ENCODE measurements at places on chromosomes 1 and 21.
A peak's percentile ranks its signal among the peaks of the same experiment; 100 is the strongest.

DNA sequence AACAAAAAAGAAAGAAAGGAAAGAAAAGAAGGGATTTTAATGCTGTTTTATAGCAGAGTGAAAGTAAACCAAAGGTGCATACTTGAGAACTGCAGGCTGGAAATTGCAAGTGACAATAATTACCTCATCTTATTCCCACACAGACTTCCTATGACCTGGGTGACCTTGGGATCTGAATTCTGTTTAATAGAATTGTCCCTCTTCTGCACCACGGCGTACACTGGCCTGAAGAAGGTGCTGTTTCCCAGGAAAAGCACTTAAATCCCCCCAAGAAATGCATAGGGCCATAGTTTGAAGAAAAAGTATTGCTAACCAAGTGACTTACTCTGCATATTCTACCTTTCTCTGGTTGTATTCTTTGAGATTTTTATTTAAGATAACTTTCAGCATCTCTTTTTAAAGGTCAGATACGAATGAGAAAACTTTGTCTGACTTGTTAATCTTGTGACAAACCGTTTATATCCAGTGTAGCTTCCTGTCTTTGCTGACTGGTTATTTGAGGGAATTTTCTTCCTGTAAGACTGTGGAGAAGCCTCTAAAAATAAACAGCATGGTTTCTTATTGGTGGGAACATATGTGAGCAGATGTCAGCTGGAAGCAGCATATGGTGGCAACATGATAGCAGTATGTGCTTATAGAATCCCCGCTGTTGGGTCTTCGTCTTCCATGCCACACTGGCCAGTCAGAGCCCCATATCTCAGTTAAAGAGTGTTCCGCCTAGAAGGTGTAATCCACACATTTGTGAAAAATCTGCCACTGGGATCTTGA, 16.3 kb downstream of the TGFB2 start:
- no peak for DNase-seq

DNA sequence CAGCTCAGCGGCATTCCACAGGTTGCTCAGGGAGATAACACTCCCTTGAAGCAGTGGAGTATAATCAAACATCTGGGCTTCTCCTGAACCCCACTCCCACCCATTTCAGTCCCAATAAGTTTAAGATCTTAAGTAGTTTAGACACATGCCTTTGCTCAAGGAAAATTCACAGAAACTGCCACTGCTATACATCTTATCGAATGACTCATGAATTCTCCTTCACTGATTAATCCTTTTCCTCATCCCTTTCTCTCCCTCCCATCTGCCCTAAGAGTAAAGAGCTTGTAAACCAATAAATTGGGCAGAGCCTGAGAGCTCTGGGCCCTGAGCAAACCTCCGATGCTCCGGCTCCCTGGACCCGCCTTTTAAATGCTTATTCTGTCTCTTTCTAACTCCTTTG, 10.2 kb downstream of the VN1R5 start:
- DNase-seq: no peak

DNA sequence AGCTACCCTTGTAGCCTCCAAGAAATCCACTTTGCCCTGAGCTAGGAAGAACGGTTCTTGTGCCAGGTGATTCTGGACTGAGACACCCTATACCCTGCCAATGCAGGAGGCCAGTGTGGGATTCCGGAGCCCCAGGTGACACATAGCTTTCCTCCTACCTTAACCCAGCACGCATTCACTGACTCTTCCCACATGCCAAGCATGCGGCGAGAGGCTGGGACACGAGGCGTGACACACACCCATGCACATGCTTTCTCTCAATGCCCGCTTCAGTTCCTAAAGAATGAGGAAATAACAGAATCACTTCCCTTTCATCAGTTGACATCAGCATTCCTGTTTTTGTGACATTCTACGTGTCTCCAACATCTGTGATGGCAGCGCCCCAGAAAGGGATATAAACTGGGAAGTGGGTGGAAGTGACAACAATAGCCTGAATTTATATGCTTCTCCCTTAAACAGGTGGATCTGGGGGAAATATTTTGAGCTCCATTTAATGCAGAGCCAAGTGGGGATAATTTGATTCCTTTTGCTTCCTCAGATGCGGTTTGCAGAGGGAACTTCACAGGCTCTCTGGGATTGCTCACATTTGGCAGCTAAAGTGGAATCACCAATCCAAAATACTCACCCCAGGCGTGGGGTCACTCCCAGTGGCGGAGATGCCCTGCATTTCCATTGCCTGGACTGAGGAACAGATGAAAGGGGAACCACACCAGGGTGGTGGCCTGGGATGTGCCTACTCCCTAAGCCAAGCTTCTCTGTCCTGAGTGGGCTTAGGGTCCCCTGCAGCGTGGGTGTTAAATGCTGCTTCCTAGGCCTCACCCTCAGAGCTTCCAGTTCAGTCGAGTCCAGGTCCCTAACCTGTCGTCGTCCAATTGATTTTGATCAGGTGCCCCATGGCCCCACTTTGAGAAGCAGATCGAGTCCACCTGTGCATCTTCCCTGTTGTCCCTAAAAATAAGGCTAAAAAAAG, 445.1 kb downstream of the SIPA1L2 start:
- no peak for DNase-seq

DNA sequence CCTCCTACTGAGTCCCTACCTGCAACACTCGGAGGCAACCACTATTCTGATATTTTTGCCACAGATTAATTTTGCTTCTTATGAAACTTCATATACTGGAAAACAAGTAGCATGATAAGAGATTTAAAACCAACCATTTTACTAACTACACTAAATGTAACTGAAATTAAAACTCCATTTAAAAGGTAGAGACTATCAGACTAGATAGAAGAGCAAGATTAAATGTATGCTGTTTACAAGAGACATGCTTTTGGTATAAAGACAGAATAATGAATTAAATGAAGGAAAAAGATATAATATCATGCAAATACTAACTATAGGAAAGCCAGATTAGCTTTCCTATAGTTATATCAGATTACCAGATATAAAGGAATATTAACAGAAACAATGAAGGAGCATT, 175.9 kb downstream of the DYRK1A start:
- no peak for DNase-seq

- DNase-seq: peak; percentile 75
Measured at GRCh38 chr1:24688621-24689195, 45.6 kb downstream of the SRRM1 start.

DNA sequence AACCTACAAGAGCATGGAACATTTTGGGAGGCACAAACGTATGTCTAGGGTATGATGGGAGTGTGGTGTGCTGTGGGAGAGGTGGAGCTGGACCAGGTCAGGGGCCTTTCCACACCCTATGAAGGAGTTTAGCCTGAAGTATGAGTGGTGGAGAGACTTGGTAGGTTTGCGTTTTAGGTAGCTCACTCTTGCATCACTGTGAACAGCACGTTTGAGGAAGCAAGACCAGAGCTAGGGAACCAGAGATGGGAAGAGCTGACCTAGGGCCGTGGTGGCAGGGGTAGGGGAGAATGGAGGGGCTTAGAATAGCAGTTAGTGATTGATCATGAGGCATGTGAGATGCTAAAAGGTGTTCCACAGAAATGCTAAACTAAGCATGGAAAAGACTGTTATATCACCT, 25.1 kb upstream of the ZFP69B start:
- peak; percentile 35 for DNase-seq

GRCh38 chr1:117555806-117556205, 50.0 kb upstream of the TENT5C start:
- DNase-seq: no peak

DNA sequence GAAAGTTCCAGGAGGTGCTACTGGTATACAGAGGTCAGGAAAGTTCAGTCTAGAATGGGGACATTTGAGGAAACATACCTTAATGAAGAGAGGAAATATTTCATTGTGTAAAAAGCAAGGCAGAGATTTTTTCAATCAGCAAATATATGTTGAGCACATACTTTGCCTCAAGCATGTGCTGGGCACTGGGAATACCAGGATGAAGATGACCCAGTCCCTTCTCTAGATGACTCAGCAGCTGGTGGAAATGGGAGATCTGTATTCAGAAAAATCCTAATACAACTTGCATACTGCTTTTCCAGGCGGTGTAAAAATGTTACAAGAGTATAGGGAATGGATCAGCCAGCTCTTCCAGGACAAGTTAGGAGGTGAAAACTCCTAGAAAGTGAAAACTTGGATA, 229.3 kb downstream of the FGGY start:
- DNase-seq: no peak

- no peak for DNase-seq
Measured at GRCh38 chr21:24259241-24259640, 1348.0 kb downstream of the MRPL39 start.

GRCh38 chr1:58874757-58875755, 91.2 kb upstream of the JUN start:
- DNase-seq: no peak

DNA sequence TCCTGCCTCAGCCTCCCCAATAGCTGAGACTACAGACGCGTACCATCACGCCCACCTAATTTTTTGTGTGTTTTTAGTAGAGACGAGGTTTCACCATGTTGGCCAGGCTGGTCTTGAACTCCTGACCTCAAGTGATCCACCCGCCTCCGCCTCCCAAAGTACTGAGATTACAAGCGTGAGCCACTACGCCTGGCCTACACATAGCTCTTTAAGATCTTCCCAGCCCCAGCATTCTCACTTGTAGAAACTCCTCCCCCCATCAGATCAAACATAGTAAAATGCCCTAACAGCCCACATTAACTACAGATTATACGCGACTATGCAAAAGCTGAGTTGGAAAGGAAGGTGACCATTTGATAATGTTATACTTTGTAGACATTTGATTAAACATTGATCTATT, 634.8 kb downstream of the MATN1 start:
- no peak for DNase-seq

DNA sequence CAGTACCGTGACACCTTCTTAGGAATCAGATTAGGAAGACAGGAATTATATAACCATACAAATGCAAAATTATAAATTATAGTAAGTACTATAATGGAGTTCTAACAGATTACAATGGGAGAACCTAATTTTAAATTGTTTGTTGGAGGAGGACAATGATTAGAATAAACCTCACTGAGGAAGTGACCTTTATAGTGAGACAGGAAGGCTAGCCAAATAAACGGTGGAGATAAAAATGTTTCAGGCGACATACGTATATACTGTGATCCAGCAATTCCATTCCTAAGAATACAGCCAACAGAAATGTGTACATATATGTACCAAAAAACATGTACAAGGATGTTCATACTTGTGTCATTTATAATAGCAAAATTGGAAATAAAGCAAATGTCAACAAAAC, 15.2 kb downstream of the SYNJ1 start:
- no peak for DNase-seq

DNA sequence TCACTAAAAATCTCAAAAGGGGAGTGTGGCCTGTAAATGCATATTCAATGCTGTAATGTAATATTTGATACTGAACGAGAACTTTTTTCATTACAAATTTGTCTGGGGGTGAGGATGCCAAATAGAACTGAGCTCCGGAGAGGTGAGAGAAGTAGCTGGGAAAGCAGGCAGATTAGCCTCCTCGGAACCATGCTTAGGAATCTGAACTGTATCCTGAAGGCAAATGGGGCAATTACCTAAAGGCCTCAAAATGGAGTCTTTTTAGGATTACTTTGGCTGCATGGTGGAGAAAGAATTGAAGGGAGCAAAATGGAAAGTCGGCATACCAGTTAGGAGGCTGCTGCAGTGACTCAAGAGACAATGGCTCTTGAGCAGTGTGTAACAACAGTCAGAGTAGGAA, 178.8 kb downstream of the CDC7 start:
- no peak for DNase-seq

DNA sequence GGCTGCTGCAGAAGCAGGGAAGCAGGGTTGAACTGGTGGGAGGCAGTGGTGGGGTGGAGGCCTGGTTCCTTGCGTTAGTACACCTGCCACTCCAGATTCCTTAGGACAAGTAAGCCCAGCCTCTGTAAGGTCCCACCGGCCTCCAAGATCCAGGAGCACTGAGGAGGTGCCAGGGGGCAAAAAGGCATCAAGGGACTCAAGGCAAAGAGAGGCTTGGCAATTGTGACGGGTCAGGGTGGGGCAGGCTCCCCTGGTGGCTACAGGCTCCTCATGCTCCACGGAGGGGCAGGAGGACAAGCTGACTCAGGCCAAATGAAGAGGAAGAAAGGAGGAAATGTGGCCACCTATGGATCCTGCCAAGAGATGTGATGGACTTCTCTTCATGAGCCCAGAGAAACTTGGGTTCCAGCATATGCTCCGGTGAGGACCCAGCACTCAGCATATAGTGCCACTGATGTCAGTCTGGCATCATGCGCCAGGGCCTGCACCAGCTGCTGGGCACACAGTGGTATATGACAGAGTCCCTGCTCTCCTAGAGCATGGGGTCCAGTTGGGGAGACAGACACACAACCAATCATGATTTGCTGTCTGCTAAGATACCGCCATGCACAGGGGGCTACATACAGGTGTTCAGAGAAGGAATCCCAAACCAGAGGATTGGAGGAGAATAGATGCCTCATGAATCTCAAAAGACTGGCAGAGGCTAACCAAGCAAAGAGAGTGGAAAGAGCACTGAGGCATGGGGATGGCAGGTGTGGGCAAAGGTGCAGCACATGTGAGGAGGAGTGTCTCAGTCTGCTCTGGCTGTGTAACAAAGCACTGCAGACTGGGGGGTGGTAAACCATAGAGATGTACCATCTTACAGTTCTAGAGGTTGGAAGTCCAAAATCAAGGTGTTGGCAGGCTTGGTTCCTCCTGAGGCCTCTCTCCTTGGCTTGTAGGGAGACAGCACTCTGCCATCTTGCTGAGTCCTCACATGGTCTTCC, 249.7 kb downstream of the RHOU start:
- no peak for DNase-seq

DNA sequence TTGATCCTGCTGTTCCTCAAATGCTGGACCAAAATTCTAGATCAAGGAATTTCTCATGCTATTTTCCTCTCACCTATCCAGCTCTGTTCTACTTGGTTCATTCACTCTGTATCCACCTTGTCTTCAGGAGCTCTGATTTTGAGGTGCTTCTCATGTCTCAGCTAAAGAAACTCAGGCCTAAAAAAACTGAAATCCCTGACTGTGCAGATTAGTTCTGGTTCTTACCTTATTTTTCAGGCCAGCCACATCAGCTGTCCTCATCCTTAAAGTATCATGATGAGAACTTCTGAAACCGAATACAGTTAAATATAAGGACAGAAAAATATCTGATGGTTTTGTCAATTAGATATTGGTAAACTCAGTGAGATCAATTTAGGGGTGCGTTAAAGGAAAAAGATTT, 27.8 kb upstream of the DR1 start:
- no peak for DNase-seq

GRCh38 chr1:54791880-54792522, 9.1 kb downstream of the TTC22 start:
- DNase-seq: peak; percentile 64
